ENCODE measurements at places on chromosomes 16 and 17.

DNA sequence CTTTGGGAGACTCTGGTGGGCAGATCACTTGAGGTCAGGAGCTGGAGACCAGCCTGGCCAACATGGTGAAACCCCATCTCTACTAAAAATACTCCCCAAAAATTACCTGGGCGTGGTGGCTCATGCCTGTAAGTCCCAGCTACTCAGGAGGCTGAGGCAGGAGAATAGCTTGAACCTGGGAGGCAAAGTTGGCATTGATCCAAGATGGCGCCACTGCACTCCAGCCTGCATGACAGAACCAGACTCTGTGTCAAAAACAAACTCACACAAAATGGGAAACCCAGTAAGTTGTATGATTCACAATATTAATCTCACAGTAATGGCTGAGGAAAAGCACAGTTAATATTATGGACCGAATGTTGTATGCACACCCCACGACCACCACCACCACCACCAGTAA is 24.3 kb downstream of the WSB1 start:
- DNase-seq = no peak

DNA sequence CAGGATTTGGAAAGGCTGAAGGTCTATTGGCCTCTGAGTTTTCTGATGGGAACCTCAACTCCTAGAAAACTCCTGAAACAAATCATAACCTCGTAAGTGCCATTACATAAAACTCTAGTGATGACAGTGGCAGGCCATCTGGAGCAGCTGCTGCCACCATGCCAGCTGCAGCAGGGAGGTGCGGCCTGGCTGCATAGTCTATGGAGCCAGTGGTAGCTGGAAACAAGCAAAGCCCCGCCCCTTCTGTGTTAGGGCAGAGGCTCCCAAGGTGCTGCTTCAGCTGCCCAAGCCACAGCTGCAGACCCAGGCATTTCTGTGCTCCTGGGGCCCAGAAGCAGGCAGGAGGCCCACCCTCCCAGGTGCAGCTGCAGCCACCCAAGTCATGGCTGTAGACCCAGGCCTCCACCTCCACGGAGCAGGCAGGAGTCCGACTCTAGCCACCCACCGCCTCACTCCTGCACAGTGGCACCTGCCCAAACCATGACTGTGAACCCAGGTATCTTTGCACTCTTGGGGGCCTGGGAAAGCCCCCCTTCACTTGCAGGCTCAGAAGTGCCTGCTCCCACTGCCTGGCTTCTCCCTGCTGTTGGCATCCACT is 254.1 kb upstream of the KCNJ16 start:
- no peak for DNase-seq

- DNase-seq = no peak
Observed at GRCh38 chr17:65559804-65560627, 1.4 kb downstream of the AXIN2 start.

- DNase-seq = peak; percentile 90
Observed at GRCh38 chr17:83200231-83200699, 120.9 kb downstream of the METRNL start.

DNA sequence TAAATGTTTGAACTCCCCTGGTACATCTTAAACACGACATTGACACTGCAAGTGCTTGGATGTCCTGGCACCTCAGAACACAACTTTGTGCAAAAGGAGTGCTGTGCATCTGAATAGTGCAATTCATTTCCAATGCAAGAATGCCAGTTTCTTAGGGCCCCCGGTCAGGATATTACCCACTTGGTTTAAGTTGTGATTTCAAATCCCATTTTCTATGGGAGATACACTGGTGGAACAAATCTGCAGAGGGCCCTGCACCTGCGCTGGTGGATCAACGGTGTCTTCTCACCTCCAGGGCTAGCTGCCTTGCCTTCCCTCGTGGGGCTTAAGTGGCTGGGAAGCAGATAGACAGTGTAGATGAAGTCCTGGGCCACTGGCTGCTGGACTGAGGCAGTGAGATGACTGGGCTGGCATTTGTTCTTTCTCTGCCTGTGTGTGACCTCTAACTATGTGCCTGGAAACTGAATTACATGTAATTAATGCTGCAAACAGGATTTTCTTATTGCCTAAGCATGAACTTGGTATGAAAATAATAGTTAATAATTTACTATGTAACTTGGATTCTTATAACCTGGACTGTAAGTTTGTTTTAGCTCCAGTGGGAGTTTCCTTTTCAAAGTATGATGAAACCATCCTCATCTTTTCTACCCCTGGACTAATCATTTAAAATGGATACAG is 20.9 kb downstream of the HAPSTR1 start:
- no peak for DNase-seq

Measured in breast epithelium (tissue), 4 donors.